Pons (tissue), 1 donor: ENCODE measurements at places on chromosomes 4 and X.

GRCh38 chrX:30875957-30876356 lies 13.1 kb downstream of the TAB3 start:
- DNase-seq: no peak

- DNase-seq: no peak
Measured at GRCh38 chrX:19064175-19064574, 58.1 kb downstream of the ADGRG2 start.

DNA sequence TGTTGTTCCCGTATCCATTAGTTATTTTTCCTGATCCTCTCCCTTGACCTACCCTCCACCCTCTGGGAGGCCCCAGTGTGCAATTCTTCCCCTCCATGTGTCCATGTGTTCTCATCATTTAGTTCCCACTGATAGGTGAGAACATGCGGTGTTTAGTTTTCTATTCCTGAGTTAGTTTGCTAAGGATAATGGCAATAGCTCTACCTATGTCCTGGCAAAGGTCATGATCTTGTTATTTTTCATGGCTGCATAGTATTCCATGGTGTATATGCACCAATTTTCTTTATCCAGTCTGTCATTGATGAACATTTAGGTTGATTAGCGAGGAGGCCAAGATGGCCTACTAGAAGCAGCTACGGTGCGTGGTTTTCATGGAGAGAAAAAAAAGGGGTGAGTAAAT lies 714.1 kb downstream of the STIM2 start:
- DNase-seq: no peak

GRCh38 chr4:110532901-110533589 lies 57.1 kb downstream of the ENPEP start:
- DNase-seq: no peak

DNA sequence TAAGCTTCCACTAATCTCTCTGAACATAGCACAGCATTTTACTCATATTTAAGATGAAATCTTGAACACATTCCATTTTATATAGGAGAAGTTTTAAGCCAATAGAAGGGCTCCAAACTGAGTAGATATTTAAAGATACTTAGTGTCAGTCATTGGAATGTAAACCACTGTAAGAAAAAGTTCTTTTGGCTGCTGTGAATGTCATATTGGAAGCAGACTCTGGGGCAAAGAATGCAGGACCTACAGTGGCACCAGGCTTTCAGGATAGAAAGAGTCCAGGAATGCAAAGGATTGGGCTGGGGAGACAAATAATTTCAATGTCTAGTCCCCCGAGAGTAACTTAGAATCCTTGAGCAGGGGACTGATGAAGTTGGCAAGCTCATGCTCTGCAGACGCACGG lies 1047.7 kb downstream of the STIM2 start:
- DNase-seq: no peak

GRCh38 chrX:16469870-16470269 lies 180.1 kb upstream of the S100G start:
- no peak for DNase-seq

- DNase-seq: no peak
Measured at GRCh38 chr4:26937567-26937966, 76.9 kb downstream of the STIM2 start.

GRCh38 chr4:75598390-75598789 lies 31.9 kb downstream of the CDKL2 start:
- DNase-seq: no peak

GRCh38 chrX:152853986-152854385 lies 23.1 kb downstream of the NSDHL start:
- no peak for DNase-seq

DNA sequence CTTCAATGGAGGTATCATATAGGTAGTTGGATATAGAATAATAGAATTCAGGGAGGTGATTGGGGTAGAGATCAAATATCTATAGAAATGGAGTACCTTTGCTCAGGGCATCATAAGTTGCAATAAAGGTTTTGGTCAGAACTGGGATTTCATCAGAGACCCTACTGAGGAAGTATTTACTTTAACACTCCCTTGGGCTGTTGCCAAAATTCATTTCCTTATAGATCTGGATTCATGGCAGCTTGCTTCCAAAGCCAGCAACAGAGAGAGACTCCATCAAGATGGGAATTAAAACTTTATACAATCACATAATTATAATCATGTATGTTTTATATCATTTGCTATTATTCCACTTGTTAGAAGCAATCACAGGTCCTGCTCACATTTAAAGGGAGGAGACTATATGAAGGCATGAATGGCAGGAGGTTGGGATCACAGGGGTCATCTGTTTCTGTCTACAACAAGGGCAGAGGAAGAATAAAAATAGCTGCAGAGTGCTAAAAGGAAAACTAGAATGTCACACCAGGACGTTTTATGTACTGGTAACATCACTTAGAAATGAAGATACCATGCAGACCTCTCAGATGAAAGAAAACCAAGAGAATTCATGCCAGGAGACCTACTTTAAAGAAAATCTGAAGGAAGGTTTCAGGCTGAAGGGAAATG lies 902.1 kb upstream of the LCORL start:
- no peak for DNase-seq

DNA sequence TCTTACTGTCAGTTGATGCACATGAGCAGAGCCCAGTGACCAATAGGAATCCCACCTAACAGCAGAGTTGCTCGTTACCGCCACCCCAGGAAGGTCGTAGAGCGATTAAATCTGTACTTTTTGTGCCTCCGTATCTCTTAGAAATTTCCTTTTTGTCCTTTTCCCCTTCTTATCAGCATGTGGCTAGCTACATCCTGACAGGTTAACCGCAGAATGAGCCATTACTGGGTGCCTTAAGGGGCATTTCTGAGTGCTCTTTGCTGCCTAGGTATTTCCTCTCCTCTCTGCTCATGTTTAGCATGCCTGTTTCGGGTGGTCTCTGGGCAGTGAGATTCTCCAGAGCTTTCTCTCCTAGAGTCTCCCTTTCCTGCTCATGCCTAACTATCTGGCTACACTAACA lies 530.5 kb downstream of the FAM133A start:
- no peak for DNase-seq

GRCh38 chr4:28479666-28480065 lies 1619.0 kb downstream of the STIM2 start:
- DNase-seq: no peak

DNA sequence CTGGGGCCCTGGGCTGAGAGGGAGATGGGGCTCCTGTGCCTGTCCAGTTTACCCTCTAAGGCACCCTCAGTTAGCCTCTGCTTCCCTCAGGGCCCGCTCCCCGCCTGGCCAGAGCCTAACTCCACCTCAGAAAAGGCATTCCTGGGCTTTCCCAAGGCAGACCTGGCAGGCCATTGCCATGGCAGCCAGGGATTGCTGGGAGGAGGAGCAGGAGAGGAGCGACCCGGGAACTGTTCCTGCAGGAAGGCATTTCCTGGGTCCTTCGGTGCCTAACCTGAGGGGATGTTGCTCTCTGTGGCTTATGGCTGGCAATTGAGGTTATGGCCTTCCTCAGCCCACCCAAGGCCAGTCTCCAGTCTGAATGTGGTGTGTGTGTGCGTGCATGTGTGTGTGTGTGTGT lies 131.3 kb downstream of the PJA1 start:
- no peak for DNase-seq

- no peak for DNase-seq
Measured at GRCh38 chrX:2583194-2584162, 82.7 kb upstream of the DHRSX start.

DNA sequence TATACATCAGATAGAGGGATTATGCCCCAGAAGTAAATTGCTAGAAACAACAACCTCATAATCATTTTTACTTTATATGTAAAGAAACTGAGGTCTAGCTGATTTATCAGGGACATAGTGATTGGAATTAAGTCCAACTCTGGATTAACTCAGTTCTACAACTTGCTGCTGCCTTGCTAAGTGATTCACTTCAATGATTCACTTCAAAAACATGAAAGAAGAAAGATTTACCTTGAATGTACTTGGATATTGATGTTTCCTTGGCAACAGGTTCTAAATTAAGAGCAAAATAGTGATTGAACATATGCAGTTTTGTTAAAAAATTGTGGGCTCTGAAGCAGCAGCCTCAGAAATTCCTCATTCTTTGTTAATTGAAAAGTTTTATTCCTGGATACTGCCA lies 99.8 kb upstream of the H2AZ1 start:
- DNase-seq: no peak

DNA sequence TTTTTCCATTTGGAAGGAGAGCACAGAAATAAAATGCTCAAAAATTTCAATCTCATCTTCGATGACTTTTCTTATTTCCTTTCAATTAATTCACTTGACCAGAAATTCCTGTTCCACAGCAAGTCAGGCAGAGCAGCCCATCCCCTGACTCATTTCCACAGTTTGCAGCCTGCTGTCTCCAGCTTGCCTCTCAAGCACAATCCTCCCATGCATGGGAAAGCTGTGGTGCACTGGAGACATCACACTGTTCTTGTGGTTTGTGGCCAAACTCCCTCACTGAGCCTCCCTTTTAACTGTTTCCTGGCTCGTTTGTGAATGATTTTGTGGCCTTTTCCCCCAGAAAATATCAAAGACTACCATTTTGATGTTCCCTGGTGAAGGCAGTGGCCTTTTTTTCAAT lies 114.0 kb upstream of the ENPEP start:
- DNase-seq: no peak

DNA sequence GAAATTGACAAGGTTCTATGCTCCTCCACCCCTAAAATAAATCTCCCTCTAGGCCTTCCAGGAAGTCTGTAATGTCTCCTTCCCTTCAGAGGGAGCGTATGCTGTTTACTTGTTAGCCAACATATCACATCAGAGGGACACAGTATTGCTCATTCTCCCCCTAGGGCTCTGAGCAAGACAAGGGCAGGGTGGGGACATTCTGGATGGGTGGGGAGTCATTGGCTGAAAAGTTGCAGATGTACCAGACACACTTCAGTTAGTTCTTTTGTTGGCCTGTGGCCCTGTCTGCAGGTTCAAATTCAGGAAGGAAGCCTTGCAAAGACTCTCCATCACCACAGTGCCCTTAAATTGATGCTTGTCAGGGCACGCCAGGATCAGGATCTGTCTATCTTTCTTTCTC lies 106.3 kb upstream of the TEX13D start:
- DNase-seq: no peak

GRCh38 chrX:138711399-138712347 lies at the start of gene FGF13:
FGF13 (minus strand) TSS chrX:138711717; CDS start chrX:138711003, 714 bp downstream.
- DNase-seq: no peak

DNA sequence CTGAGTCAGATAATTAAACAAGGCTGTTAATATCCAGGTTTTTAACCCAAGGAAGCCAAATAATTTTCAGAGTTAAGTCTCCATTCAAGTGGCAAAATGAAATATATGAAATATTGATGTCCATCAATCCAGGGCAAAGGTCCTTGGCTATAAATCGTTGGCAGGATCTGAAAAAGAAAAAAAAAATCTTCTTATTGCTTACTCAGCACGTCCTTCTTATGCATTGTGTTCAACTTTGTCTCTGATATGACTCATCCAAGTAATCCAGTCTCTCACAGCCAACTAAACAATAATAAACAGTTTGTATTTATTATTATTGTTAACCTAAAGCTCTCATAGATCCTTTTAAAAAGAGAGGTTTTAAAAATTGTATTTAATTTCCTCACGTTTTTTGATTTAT lies 851.2 kb downstream of the ADGRL3 start:
- DNase-seq: no peak
